ENCODE measurements at places on chromosomes 7 and 10.
A peak's percentile ranks its signal among the peaks of the same experiment; 100 is the strongest.

DNA sequence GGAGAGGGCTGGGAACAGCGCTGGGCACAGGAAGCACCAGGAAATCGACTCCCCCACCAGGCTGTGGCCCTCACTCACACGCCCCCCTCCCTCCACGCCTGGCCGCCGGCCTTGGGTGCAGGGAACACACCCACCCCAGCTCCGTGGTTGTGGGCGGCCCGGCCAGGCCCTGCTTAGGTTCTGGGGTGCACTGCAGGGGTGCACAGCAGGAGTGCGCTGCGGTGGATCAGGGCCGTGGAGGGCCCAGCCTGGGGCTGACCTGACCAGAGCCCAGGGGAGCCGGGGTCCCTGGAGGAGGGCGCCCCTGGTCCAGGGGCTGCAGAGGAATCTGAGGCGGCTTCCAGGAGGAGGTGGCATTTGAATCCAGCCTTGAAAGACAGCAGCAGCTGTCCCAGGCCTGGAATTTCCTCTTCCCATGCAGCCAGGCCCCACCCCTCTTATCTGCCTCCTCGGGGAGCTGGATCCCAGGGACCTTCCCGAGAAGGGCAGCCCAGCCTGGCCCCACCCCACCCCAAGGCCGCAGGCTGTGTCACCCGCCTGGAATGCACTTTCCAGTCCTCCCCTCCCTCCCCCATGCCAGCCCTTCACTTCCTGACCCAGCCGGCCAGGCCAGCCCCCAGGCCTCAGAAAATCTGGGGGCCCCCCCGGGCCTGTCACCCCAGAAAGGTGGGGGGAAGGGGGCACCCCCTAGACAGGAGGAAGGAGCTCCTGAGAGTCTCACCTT, 18.4 kb upstream of the PDGFA start:
- no peak for DNase-seq

GRCh38 chr10:33621101-33621500, 286.6 kb upstream of the NRP1 start:
- DNase-seq = no peak

GRCh38 chr7:86788948-86789347, 145.2 kb downstream of the GRM3 start:
- DNase-seq = no peak

DNA sequence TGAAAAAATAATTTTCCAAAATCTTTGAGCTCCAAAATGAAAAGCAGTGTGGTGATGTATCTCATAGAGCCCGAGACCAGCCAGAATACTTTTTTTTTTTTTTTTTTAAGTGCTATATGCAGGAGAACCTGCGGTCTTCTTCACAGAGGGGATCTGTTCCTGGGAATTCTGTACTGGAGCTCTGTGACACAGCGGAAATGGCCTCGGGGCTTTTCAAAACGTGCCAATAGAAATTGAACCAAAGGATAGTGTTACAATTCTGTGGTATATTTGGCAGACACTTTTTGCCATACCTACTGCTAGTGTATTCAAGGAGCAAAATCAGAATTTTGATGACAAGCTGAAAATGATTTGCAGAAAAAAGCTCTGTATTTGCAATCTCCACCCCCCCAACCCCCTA, 1429.3 kb upstream of the LRRTM3 start:
- DNase-seq = no peak

DNA sequence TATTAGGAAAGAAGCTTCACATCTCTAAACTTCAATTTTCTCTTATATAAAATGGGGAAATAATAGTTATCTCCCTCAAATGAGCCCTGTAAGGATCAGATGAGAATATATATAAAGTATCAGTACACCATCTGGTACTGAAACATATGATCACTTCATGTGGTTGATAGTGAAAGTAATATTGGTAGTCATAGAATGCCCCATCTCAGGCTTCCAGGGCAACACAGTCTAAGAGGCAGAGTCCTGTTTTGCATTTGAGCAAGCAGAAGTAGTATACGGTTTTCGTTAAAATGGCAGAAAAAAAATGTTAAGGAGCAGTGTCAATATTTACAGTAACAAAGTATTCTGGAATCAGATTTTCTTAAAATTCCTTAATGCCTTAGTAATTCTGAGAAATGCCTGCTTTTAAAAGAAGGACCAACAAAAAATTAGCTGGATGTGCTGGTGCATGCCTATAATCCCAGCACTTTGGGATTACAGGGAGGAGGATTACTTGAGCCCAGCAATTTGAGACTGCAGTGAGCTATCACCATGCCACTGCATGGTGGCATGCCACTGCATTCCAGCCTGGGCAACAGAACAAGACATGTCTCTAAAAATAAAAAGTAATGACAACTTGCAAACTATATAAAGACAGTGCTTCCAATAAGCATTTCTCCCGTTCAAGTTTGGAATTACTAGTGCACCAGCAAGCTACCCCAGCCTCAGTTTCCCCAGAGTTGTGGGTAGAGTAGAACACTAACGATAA, 19.8 kb downstream of the KBTBD2 start:
- no peak for DNase-seq

GRCh38 chr7:36985866-36986400, 261.6 kb upstream of the AOAH start:
- DNase-seq = no peak

- DNase-seq = no peak
Observed at GRCh38 chr7:131267631-131268030, 60.0 kb upstream of the MKLN1 start.

- no peak for DNase-seq
Observed at GRCh38 chr7:157047148-157047547, 36.7 kb upstream of the MNX1 start.

- DNase-seq = no peak
Observed at GRCh38 chr10:26446258-26446657, 8.1 kb downstream of the APBB1IP start.

- DNase-seq = no peak
Observed at GRCh38 chr7:79610313-79610712, 156.8 kb upstream of the MAGI2 start.

GRCh38 chr7:75050501-75050900, 23.1 kb downstream of the RCC1L start:
- no peak for DNase-seq

- no peak for DNase-seq
Observed at GRCh38 chr10:129869596-129870473, 94.2 kb downstream of the EBF3 start.

- peak; percentile 19 for DNase-seq
Observed at GRCh38 chr10:7788639-7789286, 786 bp downstream of the ATP5F1C start.

DNA sequence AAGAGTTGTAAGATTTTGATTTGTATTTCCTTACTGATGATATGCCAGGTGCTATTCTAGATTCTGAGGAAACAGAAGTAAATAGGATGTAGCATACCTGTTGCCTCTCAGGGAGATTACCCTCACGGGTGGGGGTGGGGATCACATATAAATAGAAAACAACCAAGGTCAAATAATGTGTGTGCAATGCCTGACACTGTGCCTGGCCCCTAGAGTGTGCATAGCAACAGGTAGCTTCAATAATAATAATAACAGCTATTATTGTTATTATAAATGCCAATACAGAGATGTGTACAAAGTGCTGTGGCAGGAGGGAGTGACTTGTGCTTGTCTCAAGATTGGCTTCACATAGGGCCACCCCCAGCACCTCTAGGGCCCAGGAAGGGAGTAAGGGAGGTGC, 24.0 kb downstream of the CNNM1 start:
- DNase-seq = no peak

- DNase-seq = no peak
Observed at GRCh38 chr10:12484002-12484918, 134.9 kb downstream of the CAMK1D start.

DNA sequence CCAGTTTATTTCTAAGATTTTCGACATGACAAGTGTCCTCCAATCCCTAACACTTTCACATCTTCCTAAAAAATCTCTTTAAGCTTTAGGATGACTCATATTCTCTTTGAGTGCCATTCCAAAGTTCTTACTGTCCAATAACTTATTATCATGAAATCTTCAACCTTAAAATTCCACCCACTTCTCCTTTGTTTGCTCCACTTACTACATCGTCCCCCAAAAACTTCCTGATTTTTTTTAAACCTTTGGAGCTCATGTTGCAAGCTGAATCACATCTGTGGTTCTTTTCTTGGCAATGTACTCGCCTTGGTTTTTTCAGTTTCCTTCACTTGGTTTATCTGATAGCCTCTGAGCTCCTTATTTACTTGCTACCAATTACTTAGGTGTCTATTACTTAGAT, 39.2 kb upstream of the JCAD start:
- DNase-seq = no peak
